ENCODE measurements at places on chromosomes 6 and 20.
A peak's percentile ranks its signal among the peaks of the same experiment; 100 is the strongest.

DNA sequence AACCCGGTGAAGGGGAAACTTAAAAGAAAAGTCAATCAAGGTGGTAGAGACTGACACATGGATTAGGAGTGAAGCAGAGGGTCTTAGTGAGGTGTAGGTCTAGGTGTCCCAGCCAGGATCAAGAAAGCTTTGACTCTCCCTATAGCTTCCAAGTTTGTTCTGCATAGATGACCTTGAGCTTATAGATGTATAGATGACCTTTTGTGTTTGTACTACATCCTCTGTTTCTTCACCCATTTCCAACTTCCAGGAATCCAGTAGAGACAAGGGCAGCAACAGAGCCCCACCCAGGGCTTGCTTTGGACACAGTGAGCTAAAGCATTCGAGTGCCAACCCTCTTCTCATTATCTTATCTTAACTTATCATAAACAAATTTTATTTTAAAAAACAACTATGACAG lies 1.8 kb upstream of the MRPS18A start:
- no peak for DNase-seq

DNA sequence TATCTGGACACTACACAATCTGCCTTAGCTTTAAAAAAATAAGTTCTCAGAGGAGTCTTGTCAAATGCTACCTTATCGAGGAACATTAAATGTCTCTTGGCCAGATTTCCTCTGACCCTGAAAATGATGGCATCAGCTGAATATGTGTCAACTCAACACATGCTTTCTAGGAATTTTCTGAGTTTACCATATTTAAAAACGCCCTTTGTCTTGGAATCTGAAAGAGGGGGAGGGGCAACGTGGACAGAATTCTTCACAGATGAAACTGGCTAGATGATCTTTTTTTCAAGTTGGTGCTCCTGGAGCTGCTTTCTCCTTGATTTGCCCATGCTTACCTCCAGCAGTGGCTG lies 5.1 kb downstream of the SOX4 start:
- DNase-seq = no peak

GRCh38 chr20:10910535-10911178 lies 236.9 kb upstream of the JAG1 start:
- no peak for DNase-seq

GRCh38 chr20:7770578-7770977 lies 169.7 kb downstream of the HAO1 start:
- DNase-seq = peak; percentile 2

DNA sequence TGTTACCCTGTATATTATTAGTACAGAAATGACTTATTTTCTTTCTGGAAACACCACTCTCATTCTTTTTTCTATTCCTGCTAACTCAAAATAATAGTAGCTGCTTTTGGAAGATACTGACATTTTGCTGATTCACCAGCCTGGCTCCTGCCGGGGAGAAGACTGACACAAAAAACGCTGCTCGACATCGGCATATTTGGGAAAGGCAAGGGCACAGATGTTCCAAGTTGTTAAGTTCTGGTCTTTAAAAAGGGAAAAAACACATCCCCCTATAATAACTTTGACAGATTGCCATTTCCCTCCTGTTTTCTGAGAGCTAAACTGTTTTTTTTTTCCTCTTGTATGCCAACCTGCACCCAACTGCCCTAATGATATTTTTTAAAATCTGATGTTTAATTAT lies 55.4 kb downstream of the CTNNBL1 start:
- no peak for DNase-seq

Data from GM12864 (cell line).